Mesendoderm (in vitro differentiated cells): ENCODE measurements at places on chromosomes 16 and 17.

DNA sequence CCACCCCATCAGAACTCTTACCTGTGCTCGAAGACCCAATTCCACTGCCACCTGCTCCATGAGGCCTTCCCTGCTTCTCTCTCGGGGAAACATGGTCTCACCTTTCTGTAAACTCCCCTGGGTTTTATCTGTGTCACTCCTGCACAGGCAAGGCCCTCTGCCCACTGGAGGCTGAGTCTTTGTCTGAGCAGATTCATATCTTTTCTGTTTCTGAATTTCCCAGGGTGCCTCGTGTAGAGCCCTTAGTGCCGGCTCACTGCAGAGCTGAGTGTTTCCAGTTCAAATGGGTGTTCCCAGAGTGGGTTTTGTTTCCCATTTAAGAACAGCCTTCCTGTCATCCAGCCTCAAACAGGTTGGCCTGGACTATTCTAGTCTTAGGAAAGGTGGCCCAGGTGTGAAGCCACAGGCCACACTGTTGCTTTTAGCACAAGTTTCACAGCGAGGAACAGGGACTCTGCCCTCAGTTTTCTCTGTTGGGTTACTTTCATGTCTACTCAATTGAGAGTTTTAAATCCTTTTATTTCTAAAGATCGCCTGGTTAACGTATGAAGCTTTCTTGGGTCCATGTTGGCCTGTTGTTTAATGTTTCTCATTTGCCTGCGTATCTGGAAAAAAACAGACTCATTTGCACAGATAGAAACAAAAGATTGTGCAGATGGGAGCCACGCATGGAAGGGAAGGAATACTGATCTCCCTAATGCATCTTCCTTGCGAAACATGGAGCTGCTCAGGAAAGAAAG, 228.7 kb downstream of the MSI2 start:
- no peak for DNase-seq

DNA sequence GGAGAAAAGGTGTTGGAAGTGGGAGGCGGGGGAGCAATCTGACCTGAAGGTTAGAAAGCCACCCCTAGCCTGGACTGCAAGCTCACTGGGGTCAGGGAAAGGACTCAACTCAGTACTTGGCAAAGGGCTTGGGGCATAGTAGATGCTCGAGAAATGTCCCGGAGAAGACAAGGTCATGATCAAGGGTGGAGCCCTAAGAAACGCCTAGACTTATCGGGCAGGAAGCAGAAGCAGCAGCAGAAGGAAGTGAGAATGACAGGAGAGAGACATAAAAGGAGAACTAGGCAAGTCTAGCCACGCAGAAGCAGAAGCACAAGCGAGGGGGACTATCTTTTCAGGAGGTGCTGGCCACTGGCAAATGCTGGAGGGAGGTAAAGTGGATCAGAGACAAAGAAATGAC, 10.2 kb downstream of the COTL1 start:
- no peak for DNase-seq

GRCh38 chr17:82092995-82093751, 4.9 kb downstream of the FASN start:
- DNase-seq = no peak

GRCh38 chr16:75266738-75267630, 15.6 kb upstream of the BCAR1 start:
- no peak for DNase-seq

- no peak for DNase-seq
Observed at GRCh38 chr17:54177606-54178308, 355.0 kb downstream of the KIF2B start.

DNA sequence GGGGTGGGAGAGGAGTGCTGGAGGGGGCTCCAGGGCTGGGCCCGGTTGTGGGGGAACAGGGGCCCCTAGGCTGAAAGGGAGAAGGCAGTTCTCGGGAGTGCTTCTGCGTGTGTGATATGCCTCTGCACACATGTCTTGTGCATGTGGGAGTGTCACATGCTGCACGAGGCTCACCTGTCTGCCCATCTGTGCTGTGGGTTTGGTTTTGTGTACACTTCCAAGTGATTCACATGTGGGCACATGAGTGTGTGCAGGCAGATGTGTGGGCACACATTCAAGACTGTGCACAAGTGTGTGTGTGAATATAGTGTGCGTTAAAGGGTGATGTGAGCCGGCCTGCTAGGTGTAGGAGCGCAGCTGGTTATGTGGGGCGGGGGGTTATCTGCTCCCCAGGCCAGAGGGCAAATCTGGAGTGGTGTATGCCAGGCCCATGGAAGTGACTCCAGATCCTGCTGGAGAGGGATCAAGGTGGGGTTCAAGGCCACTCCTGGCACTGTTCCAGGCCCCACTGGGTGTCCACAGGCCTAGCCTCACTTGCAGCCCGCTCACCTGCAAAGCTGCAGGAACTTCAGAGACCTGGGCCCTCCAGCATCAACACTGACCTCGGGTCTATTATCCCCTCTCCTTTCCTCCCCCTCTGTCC, 3.8 kb upstream of the BAHCC1 start:
- DNase-seq = no peak
